Ammon's horn (tissue), 1 donor: ENCODE measurements at places on chromosomes 16 and 17.
A peak's percentile ranks its signal among the peaks of the same experiment; 100 is the strongest.

DNA sequence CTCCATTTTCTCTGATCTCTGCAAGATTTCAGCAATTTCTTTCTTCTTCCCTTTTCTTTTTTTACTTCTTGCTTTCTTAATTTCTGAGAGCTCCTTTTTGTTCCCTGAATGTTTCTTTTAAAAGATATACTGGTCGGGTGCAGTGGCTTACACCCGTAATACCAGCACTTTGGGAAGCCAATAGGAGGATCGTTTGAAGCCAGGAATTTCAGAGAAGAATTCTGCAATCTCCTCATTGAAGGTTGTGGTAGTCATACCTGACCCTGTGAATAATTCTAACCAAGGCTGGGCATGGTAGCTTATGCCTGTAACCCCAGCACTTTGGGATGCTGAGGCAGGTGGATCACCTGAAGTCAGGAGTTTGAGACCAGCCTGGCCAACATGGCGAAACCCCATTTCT is 15.6 kb upstream of the ABCC1 start:
- no peak for DNase-seq

DNA sequence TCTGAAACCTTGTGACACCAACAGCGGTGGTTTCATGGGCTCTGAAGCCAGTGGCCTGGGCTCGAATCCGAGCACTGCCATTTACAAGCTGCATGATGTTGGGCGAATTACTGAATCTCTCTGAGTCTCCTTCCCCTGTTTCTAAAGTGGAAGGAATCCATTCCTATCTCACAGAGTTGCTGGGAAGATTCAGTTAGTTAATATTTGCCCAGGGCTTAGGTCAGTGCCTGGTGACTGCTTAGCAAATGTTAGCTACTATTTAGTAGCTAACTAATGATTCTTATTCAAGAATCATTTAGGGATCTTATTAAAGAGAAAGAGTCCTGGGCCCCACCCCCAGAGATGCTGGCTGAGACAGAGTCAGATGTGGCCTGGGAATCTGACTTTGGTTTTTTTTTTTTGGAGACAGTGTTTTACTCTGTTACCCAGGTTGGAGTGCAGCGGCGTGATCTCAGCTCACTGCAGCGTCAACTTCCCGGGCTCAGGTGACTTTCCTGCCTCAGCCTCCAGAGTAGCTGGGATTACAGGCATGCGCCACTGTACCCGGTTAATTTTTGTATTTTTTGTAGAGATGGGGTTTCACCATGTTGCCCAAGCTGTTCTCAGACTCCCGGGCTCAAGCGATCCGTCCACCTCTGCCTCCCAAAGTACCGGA is 33.6 kb upstream of the RAI1 start:
- DNase-seq, result no peak

- DNase-seq, result no peak
Measured at GRCh38 chr16:67199808-67200198, 872 bp downstream of the ELMO3 start.

- DNase-seq, result no peak
Measured at GRCh38 chr17:82097184-82097918, 685 bp downstream of the FASN start.

DNA sequence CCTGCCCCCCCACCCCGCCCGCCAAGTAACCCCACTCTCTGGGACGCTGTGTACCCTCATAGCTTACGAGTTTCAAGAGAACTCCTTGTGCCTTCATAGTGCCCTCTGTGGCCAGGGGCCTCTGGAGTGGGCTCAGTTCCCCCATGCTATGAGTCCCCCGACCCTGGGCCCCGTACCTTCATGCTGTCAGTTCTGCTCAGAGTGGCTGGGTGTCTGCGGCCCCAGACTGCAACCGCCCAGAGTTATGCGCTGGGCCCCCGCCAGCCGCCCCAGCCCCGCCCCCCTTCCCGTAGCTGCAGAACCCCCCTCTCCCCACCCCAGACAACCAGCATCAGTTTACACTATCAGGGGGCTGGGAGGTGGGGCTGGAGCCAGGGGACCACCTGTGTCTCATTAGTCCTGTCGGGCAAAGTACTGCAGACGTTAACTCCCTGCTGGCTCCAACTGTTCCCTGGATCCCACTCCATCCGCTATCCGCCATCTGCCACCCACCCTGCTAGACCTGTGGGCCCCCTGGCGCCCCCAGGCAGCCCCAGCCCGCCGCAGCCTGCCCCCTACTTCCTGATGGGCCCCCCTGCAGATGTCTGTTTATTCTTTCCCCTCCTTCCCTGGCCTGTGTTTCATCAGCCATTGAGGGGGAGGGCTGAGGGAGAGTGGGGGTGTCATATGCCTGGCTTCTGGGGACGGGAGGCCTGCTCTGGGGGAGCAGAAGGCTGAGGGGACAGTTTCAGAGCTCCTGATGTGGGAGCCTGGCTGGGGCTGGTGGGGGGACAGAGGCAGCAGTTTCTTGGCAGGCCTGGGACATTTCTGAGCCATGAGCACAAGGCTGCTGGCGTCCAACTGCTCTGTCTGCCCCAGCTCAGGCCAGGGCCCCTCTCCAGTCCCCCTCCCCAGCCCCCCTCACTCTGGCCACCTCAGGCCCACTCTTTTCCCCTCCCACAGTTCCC is at the start of gene MFAP4:
MFAP4 (minus strand) TSS at position 217 of the 947 bp plus-strand sequence; CDS start at position 182, 35 bp downstream.
- DNase-seq, result peak; percentile 67

DNA sequence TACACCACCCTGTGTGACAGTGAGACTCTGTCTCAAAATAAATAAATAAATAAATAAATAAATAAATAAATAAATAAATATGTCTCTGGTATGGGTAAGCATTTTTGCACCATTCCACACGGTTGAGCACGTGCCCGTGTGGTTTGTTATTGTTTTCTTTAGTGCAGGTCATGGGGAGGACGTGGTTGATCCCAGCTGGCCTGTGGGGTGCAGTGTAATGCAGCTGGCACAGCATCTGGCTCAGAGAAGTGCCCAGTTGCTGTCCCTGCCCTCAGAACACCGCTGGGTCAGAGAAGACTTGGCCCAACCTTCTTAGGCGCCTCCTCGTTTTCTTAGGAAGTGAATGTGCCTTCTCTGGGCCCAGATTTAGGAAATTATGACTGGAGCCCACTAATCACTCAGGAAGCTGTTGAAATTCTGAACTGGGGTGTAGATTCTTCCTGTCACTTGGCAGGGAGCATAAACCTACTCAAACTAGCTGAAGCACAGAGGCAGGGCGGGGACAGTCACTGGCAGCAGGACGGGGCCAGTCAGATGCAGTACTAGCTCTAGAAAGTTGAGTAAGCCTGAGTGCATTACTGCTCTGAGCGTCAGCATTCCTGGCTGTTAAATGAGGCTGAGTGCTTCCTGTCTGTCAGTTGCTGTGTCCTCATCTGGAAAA is 85.9 kb downstream of the SNX29 start:
- no peak for DNase-seq

- no peak for DNase-seq
Measured at GRCh38 chr16:65415460-65415859, 293.6 kb upstream of the CDH11 start.

DNA sequence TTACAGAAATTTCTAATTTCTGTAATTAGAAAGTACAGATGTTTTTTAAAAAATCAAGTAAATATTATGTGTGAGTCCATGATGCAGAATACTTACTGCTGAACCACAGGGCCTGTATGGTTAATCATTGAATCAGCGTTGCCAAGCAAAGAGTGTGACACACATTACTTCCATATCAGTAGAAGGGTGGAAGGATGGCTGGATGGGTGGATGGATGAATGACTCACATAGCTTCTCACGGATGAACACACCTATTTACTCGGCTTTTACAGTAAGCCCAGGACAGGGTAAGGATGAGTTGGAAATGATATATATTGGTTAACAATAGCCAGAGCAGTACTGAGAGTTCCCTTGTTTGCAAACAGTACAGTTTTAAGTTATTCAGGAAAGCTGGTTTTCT is 495.9 kb upstream of the RBFOX1 start:
- no peak for DNase-seq

DNA sequence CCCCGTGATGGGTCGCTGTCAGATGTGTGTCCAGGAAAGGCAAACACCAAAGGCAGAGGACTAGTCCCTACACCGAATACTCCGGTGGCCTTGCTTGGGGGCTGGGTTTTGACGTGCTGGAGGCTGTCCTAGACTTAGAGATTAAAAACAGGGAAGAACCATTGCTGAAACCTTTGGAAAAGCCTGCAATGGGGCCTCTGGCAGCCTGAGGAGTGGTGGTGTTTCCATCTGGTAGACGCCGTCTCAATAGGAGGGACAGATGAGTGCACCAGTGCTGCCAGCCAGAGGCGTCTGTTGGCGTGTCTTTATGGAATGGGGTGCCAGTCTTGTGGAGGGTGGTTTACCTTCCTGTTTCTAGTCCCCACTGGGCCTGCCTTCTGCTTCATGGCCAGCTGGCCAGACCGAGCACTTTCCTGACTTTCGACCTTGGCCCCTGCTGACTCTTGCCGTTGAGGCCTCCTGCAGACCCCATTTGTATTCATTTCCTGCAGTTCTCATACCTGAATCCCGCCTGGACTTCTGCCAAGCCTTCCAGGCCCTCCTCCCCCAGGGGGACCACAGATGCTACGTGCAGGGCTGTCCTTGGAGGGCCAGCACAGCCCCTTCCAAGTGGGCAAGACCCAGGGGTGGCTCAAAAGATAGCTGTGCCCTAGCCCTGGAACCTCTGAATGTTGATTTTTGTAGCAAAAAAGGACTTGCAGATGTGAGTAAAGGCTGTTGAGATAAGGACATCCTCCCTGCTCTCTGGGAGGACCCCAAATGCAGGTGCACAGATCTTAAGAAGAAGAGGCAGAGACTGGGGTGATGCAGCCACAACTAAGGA is 1.9 kb upstream of the DNASE1 start:
- DNase-seq, result no peak

- DNase-seq, result no peak
Measured at GRCh38 chr17:72338847-72339790, 218.3 kb downstream of the SOX9 start.

DNA sequence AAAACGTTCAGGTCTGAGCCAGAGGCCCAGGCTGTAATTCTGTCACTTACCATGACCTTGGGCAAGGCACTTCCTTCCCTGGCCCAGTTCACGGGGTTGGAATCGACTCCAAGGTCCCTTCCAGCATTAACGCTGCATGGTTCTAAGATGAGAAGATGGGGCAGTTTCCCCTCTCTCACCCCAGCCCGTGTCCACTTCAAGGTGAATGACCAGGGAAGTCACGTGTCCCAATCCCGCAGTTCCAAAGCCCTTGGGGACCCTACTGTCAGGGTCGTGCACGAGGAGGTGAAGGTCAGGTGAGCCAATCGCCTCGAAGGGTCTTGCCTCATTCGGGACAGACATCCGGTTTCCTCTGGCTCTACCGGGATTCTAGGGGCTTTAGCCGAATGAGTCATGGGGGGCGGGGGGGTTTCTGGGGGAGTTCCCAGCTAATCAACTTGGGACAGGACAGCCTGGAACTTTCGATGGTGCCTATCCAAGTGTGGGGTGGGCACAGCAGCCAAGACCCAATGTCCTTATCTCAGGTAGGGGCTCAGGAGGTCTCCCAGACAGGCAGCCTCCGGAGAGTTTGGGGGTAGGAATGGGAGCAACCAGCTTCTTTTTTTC is 762 bp upstream of the CSF3 start:
- no peak for DNase-seq

- DNase-seq, result no peak
Measured at GRCh38 chr16:27568077-27568476, 18.1 kb downstream of the KATNIP start.

GRCh38 chr16:46712911-46713310 is 23.5 kb downstream of the ORC6 start:
- no peak for DNase-seq

DNA sequence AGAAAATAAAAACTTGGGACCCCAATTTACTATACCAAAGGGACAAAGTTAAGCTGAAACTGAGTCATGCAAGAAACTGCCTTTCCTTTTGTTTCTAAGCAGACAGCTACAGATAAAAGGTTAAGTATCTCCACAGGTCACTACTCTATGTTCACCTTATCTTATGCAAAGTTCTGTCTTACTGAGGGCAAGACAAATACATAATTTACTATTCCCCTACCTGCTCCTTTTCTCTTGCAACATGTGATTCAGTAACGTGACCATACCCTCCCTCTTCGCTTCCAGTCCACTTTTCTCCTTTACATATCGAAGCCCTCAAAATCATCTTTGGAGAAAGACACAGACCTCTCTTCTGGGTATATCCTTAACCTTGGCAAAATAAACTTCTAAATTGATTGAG is 42.3 kb downstream of the SCPEP1 start:
- no peak for DNase-seq

- DNase-seq, result no peak
Measured at GRCh38 chr17:7969433-7969832, 33.0 kb upstream of the GUCY2D start.

DNA sequence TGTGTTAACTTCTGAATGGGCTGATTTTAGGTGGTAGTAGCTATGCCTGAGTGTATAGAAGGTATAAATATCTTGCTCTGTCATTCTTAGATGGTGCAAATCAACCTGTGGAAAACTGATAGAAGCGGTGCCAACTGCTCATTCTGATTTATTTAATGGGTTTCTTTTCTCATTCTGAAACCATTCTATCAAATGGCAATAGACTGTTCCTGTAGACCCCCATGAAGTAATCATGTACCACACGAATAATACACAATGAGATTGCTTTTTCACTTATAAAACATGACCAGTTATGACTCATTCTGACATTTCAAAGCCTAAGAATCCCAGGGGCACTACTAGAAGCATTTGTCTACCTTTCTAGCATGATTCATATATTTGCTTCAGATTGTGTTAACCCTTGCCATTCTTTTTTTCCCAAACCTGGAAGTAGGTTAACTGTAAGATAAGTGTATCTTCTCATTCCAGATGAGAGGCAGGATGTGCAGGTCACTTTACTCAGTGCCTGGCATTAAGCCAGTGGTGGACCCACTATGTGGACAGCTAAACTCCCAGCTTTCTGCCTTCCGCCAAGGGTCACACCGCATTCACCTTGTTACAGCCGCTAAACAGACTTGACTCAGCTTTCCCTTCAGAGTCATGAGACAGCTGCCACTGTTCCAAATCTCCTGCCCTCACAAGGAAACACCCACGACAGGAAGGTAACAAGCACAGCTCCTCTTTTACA is 16.4 kb upstream of the SLC16A11 start:
- DNase-seq, result no peak

DNA sequence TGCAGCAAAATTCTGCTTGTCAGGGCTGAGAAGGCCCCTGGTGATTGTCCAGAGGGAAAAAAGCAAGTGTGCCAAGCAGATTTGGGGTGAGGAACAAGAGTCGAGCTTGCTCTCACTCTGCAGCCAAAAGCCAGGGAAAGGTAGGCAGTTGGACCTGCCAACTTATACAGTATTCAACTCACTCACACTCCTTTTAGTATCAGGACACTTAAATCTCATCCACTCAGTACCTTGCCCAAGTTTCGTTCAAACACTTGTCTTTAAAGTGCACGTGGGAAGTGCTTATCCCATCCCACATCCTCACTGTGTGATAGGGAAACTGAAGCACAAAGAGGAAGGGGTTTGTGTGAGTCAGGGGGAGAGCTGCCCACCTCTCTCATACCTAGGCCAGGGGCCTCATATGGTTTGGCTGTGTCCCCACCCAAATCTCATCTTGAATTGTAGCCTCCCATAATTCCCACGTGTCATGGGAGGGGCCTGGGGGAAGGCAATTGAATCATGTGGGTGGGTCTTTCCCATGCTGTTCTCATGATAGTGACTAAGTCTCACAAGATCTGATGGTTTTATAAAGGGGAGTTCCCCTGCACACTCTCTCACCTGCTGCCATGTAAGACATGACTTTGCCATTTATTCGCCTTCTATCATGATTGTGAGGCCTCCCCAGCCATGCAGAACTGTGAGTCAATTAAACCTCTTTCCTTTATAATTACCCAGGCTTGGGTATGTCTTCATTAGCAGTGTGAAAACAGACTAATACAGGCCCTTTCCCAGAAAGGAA is 25.6 kb upstream of the CES5A start:
- DNase-seq, result no peak
